ENCODE measurements at places on chromosomes 1 and 21.

GRCh38 chr1:28193701-28194161 lies 17.2 kb upstream of the PTAFR start:
- no peak for DNase-seq

- no peak for DNase-seq
Observed at GRCh38 chr1:94734963-94735901, 84.9 kb upstream of the SLC44A3 start.

DNA sequence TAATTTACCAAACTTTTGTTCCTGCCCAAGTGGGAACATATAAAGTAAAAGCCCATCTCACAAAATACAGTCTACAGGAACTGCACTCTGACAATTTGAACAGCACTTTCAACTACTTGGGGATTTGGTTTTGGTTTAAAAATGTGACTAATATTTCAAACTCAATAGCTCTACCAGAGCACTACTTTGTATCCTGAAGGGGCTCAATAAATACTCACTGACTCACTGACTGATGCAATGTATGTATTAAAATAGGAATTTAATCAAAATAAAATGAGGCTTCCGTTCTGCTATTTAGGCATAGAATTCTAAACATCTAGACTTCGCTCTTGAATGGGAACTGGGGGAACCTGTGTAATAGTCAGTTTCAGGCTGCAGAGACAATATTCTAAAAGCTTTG lies 21.9 kb downstream of the EFCAB14 start:
- no peak for DNase-seq

GRCh38 chr1:113275083-113275482 lies 115.2 kb upstream of the MAGI3 start:
- no peak for DNase-seq

DNA sequence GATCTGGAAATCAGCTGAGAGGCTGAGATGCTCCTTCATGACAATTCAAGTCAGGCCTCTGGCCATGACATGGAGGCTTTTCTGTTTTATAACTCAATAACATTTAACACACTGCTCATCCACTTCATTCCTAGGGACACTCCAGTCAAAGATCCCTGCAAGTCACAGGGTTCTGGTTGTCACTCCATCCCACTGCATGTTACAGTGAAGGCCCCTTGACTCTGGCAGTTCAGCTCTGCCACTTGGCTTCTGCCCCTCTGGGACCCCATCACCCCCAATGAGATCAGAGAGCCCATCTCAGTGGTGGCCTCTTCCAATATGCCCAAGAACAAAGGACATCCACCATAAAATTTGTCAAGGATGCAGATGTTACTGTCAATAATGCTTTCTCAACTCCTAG lies 10.0 kb upstream of the FAM110D start:
- no peak for DNase-seq

GRCh38 chr1:101299710-101300109 lies 62.9 kb downstream of the S1PR1 start:
- no peak for DNase-seq

- no peak for DNase-seq
Observed at GRCh38 chr1:16922885-16923431, 1.2 kb downstream of the CROCC start.

DNA sequence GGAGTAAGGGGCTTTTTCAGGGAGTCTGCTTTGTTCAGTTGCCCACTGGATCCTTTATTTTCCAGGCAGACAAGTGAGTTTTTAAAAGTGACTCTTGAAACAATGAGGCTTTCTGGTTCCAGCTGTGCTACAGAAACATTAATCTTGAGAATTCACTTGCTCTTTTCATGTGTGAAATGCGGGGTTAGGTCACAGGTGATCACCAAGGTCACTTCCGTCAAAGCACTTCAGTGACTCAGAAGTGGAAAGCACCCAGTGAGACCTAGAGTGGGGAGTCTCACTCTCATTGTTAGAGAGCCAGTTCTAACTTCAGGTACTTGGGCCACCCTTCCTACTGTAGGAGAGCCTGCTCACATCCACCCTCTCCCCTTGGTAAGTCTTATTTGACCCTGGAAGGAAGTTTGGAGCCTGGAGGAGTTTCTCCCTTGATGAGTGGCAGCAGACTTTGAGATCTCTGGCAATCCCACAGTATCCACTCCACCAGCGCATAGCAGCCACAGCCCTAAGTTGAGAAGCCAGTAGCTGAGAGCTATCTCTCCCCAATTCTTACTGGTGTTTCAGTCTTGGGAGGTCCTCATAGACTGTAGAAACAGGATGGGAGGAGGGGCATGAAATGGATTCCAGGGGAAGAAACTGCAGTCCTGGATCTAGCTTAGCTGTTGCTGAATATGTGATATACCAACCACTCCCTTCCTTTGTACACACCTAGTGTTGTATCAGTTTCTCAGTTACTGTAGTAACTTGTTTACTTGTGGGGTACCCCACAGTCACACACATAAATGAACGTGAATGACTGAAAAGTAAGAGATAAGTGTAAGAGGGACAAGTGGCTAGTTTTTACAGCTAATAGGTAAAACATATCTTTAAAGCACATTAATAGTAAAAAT lies 3.1 kb downstream of the TACSTD2 start:
- DNase-seq, result no peak

DNA sequence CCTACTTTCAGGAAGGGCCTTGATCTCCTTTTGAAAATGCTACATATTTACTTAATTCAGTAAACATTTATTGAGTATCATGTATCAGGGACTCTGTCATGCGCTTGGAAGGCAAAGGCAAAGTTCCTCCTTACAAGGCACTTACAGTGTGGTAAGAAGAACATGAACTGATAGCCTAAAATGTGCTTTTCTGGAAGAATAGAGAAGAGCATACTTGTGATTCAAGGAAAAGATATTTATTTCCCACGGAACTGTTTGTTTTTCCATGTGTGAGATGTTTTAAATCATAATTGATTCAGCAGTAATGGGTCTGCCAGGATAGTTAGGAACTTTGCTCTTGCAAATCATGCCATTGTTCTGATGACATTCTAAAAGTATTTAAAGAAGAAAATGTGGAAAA lies 110.1 kb upstream of the ZNHIT6 start:
- no peak for DNase-seq

- no peak for DNase-seq
Observed at GRCh38 chr1:207103892-207104373, at the start of gene C4BPA. Gene C4BPA, plus strand, starts transcription at chr1:207104233. Its CDS starts 8,793 bp downstream, at chr1:207113026.

GRCh38 chr1:30966690-30967369 lies 58.3 kb upstream of the SDC3 start:
- DNase-seq, result no peak

DNA sequence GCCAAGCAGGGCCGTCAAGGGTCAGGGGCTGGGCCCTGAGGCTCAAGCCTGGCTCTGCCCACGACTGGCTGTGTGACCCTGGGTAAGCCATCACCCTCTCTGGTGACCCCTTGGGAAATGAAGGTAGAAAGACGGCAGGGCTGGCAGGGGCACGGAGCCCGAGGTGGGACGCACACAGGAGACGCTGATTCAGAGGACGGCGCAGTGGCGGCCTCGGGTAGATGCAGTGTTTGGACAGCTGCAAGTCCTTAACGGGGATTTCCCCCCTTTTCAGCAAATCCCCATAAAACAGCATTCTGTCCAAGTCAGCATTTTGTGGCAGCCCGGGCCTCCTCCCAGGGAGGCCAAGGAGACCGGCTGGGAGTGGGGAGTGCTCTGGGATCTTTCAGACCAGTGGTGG lies 16.7 kb downstream of the COL8A2 start:
- no peak for DNase-seq

GRCh38 chr1:246875041-246876026 lies 56.4 kb downstream of the AHCTF1 start:
- DNase-seq, result no peak

GRCh38 chr1:67784545-67785186 lies 48.6 kb downstream of the GNG12 start:
- DNase-seq, result no peak

GRCh38 chr1:191290441-191290840 lies 812.8 kb upstream of the BRINP3 start:
- no peak for DNase-seq
